ENCODE measurements at places on chromosomes 12 and 14.

DNA sequence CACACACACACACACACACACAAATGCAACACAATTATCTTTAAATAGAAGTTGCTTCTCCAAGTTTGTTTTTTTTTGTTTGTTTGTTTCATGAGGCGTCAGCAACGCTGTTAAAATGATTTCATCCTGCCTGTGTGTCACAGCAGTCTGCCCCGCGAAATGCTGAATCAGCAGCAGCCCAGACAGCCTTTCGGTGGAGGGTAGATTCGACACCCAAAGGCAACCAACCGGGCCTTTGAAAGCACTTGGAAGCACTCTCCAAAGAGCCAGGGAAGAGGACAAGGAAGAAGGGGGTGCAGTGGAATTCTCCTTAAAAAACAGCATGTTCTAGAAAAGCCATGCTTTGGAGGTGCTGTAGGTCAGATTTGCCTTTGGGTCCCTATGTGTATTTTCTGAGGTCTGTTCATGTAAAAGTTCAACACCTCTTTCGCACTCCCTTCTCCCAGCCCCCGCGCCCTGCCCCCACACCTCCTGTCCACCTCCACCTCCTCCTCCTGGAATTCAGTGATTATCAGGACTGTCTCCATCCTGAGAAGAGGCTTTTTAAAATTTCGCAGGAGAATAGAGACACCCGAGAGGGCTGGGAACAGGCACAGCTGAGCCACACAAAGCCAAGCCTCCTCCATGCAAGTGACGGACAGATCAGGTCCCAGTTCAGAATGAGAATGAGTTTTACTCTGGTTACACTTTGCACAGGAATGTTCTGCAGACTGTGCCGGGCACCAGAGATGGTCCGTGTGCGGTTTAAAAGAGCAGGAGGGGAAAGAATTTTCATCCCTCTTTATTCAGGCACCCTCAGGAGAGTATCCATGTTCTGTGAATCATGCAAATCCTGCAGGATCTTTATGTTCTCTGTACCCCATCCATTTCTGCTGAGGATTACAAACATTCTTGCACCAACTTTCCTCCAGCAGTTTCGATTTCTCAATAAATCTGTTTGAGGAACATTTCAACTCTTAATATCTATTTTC lies 177.9 kb downstream of the ETV6 start:
- no peak for DNase-seq

- no peak for DNase-seq
Measured at GRCh38 chr14:96934638-96935330, 137.6 kb downstream of the VRK1 start.

DNA sequence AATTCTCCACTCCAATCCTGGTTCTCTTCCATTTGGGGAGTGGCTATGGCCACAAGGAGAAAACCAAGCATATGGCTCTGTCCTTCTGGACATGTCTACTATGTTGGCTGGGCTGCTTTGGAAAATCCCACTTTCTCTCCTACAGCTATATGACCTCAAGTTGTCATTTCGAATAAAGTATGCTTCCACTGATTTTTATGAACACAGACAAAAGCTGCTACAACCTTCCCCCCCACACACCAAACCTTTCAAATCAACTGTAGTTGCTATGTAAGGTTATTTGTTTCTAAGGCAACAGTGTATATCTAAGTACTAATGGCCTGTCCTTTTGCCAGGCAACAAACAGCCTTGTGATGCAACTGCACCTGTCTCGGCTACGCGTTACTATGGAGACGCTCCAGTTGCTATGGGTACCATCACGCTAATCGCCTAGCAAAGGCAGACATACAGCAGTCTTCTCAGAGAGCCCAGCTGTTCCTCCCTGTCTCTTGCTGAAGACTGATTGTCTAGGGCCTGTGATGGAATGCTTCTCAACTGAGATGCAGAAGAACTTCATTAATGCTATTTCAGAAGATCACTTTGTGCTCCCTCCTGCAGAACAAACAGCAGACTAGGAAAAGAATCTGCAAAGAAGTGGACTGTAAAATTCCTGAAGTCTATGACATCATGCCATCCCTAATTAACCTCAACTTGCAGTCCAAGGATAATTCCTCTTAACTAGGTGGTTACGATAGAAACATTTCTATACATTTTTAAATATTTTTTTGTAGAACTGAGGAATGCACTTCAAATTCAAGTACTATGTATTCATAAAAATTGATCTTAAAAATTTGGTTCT lies 67.6 kb downstream of the FOXN3 start:
- no peak for DNase-seq

DNA sequence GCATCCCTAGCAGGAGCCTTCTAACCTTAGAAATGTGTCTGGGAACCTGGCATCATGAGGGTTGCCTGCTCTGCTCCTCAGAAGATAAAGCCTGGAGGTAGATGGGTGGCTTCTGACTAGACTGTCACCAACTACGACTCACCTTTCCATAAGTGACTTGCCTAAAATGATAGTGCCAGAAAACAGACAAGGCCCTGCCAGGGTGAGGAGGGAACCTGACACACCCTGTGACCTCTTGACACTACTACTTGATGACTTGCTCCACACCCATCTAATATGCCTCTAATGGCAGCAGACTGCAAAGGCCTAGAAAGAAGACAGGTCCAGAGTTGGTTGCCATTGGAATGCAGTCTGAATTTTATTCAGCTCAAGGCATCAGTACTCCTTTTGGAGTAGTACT lies 9.4 kb downstream of the RNF41 start:
- DNase-seq, result no peak

- no peak for DNase-seq
Measured at GRCh38 chr12:54182086-54182485, 6.7 kb downstream of the SMUG1 start.

- DNase-seq, result no peak
Measured at GRCh38 chr12:104588047-104588920, 131.5 kb downstream of the CHST11 start.
